ENCODE measurements at places on chromosomes 7 and 10.

- DNase-seq = no peak
Observed at GRCh38 chr7:36945612-36946400, 221.5 kb upstream of the AOAH start.

DNA sequence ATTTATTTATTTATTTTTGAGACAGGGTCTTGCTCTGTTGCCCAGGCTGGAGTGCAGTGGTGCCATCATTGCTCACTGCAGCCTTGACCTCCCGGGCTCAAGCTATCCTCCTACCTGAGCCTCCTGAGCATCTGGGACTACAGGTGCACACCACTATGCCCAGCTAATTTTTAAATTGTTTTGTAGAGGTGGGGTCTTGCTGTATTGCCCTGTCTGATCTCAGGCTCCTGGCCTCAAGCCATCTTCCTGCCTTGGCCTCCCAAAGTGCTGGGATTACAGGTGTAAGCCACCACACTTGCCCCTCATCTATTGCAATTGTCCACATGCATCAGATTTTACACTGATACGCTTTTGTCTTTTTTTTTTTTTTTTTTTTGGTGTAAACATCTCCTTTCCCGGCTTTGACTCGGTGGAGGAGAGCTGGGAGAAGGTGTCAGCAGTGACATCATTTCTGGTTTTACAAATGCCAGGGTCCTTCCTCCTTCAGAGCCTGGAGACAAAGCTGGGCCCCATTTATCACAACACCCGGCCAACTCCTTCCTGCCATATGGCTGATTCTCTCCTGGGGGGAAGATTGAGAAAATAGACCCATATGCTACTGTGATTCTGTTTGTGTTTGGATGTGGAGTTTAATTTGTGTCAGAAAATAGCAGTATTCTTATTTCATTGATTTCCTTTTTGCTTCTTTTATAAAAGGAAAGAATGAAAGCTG, 61.3 kb downstream of the GALNT17 start:
- no peak for DNase-seq

- no peak for DNase-seq
Observed at GRCh38 chr7:70314221-70314620, 715.9 kb downstream of the AUTS2 start.

- DNase-seq = no peak
Observed at GRCh38 chr7:96471606-96472005, 149.7 kb upstream of the SLC25A13 start.

- DNase-seq = no peak
Observed at GRCh38 chr10:16848562-16849154, 31.4 kb upstream of the RSU1 start.

DNA sequence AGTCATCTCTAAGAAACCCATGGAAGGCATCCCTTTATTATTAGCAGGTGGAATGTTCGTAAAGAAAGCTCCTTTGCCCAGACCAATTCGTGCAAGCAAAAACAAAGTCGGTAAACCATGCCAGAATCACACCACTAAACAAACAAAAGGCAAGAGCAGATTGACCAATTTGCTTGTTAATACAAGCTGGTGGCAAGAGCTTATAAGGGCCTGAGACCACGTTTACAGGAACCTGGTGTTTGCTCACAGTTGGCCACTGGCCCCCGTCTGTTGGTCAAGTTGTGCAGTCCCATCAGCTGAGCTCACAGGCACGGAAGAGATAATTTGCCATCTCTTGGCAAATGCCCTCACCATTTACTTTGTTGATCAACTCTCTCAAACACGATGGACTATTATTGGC, 342.2 kb upstream of the MKI67 start:
- DNase-seq = no peak

GRCh38 chr7:67438913-67439505, 442.4 kb downstream of the TYW1 start:
- DNase-seq = no peak

- no peak for DNase-seq
Observed at GRCh38 chr7:87170828-87171227, 18.6 kb downstream of the DMTF1 start.

GRCh38 chr10:27833792-27834191, 88.2 kb upstream of the MKX start:
- no peak for DNase-seq

DNA sequence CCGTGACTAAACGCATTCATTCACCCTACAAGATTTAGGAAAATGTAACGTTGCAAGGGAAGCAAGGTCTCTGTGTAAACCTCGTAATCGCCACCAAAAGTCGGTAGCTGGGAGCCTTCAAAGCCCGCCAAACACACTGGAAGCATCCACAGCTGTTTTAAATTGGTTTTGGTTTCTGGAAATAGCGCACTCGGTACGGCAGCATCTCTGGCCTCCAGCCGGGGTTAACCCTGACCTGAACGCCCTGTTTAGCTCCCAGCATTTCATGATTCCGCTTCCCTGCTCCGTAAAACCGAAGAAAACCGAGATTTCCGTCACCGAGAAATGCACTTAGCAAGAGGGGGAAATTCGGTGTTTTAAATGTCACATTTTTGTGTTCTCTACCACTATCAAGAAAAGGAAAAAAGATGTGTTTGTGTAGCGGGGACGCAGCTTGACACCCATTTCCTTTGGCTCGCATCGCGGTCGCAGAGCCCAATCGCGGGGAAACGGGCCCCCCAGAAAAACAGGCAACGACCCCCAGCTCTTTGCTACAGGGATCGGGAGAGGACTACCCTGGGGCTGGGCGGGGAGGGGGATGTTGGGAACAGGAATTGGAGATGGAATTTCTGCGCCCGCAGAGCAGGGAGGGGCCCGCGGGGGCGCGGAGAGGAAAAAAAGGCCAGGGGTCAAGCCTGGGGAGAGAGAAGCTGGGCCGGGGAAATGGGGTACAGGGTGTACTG, 646 bp downstream of the SGCE start:
- peak; percentile 9 for DNase-seq

GRCh38 chr7:151631570-151631952, 111.9 kb upstream of the RHEB start:
- peak; percentile 74 for DNase-seq

DNA sequence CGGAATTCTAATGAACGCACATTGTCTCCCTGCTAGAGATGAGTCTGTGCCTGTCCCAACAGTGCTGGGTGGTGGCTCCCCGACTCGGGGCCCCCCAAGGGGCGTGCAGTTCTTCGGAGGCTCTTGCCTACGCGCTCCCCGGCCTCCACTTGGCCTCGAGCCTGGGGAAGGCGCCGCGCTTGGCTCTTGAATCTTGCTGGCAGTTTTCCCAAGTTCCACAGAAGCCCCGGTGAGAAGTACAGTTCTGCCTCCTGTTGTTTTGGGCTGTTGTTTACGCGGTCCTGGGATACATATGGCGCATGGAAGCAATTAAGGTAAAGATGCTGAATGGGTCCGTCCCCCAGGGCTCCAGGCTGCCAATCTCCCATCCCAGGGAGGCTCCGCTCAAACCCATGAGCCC, 32.6 kb upstream of the UNCX start:
- DNase-seq = no peak

GRCh38 chr10:73136627-73137026, 26.4 kb downstream of the NUDT13 start:
- no peak for DNase-seq
